Dermis blood vessel endothelial cell (primary cell): ENCODE measurements at places on chromosomes 5 and 9. TPM values are rescaled to one million over a fixed set of nuclear protein-coding genes. Genes with fewer than 3 reads are reported as not detected.

DNA sequence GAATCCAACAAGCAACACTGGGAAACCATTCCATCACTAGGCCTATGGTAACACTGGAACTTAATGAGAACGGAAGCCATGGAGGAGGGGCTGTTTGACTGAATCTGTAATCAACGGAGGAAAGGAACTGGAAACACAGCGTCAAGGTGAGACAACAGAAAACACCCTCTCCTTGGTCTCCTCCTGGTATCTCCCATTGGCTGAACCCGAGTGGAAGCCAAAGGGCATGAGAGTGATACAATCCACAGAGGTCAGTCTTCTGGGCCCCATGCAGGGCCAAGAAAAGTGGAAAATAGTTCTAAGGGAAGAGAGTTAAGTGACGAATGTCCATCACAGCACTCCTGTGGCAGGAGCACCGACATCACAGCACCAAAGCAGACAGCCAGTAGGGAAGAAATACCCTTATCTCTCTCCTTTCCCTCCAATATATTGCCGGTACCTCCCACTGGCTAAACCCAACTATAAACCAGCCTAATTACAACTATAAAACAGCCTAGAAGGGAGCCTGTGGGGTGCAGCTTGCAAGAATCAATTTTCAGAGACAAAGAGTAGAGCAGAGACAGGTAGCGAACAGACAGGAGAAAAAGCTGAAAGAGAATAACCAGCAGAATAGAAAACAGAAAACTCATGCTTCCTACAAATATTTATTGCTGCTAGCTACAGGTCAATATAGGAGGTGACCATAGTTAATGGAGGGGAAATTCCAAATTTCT is 107.4 kb upstream of the IFNE start:
- no peak for DNase-seq

The OBP2B gene
- total RNA-seq: not detected in 2 replicates

GRCh38 chr5:151904127-151904526 is 20.5 kb downstream of the GLRA1 start:
- no peak for DNase-seq

- DNase-seq: no peak
Measured at GRCh38 chr5:72415616-72416325, 91.4 kb downstream of the ZNF366 start.

DNA sequence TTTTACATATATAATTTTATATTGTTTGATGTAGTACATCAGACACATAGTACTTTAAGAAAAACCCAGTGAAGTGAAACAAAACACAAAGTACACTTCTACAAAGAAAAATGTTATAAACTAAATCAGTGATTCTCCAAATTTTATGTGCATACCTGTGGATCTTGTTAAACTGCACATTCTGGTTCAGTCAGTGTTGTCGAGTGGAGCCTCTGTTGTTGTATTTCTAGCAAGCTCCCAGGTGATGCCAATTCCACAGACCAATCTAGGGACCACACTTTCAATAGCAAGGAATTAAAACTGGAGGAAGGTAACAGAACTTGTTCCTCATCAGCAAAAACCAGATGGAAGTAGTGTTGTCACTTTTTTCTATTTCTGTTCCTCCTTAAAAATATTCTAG is 183.8 kb upstream of the CD180 start:
- no peak for DNase-seq

DNA sequence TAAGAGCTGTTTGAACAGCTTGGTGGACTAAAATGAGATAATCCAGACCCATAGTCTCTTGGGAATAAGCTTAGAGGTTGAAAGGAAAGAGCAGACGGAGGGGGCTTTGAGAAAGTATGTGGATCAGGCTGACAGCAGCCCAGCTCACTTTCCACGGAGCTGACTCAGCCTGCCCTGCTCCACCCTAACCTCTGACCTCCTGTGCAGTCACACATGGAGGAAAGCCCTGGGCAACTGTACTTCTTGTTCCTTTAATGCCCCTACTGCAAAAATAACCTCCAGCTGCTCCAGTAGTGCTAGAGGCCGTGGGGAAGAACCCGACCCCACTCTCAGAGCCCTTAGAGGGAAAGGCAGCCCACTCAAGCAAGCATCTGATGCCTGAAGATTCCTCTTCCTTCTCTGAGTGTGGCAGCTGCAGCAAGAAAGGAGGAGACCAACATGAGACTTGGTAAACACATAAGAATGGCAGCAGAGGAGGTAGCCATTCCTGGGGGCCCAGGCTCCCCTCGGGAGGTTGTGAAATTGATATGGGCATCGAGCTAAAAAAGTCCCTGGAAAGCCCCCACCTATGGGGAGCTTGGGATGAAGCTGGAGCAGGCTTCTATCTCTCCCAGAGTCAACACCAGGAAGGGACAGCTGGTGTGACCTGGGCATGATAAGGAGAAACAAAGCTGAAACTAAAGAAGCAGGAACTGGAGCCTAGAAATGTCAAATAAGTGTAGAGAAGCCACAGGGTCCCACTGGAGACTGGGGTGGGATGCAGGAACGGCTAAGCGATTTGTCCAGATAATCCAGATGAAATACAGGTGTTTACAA is 204.3 kb downstream of the PIK3R1 start:
- DNase-seq: no peak

DNA sequence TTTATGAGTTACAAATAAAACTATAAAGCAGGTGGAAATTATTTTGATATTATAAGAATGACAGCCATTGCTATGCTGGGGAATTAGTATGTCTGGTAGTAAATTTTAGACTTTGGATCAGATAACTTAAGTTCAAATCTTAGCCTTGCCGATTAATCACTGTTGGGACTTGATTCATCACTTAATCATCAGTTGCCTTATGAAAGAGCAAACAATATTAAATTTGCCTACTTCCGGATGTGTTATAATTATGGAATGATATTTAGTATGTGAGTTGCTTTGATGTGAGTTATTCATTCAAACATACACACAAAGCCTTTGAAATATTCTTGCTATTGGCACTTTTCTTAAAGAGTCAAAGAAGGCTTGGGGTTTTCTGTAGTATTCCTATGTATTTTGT is 717.7 kb downstream of the BRINP1 start:
- DNase-seq: no peak

GRCh38 chr9:90085633-90086032 is 480.8 kb downstream of the GADD45G start:
- DNase-seq: no peak

GRCh38 chr5:21121213-21121612 is 1133.2 kb upstream of the CDH18 start:
- no peak for DNase-seq

GRCh38 chr9:137556069-137556838 is 4.6 kb downstream of the MRPL41 start:
- DNase-seq: no peak

DNA sequence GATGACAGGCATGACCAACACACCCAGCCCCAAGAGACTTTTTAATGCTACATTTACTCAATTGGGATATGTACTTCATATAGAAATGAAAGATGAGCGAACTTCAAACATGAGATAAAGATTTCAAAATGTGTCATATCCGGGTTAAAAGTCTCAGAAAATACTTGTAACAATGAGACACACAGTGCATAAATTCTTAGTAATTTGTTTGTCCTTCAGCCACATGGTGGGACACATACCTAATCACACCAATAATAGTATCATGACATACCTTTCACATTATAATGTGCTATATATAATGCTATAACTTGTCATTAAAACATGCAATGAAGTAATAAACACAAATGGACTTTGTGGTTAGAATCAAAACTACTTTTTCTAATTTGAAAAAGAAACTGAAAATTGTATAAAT is 204.7 kb upstream of the RFX3 start:
- no peak for DNase-seq

- no peak for DNase-seq
Measured at GRCh38 chr5:154324033-154324432, 121.8 kb upstream of the SAP30L start.

DNA sequence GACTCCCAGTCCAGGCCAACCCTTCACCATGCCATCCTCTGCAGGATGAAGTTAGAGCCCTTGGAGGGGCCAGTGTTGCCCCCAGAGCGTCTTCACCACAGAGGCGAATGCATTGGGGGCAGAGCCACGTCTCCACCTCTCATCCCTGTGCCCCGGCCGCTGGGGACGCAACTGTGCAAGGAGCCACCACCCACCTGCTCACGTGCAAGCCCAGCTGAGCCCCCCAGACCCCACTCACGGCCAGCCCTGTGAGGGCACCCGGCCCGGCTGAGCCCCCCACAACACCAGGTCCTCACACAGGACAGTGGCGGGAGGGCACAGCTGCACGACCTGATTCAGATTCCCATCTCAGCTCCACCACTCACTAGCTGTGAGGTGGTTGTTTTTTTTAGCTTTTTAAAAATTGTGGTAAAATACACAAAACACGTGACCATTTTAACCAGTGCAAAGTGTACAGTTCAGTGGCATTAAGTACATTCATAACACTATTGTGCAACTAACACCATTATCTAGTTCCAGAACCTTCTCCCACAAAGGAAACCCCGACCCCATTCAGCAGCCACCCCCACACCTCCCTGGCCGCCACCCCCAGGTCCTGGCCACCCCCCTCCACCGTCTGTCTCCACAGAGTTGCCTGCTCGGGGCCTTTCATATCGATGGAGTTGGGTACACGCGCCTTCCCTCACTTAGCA is 33.5 kb upstream of the UBAC1 start:
- no peak for DNase-seq

DNA sequence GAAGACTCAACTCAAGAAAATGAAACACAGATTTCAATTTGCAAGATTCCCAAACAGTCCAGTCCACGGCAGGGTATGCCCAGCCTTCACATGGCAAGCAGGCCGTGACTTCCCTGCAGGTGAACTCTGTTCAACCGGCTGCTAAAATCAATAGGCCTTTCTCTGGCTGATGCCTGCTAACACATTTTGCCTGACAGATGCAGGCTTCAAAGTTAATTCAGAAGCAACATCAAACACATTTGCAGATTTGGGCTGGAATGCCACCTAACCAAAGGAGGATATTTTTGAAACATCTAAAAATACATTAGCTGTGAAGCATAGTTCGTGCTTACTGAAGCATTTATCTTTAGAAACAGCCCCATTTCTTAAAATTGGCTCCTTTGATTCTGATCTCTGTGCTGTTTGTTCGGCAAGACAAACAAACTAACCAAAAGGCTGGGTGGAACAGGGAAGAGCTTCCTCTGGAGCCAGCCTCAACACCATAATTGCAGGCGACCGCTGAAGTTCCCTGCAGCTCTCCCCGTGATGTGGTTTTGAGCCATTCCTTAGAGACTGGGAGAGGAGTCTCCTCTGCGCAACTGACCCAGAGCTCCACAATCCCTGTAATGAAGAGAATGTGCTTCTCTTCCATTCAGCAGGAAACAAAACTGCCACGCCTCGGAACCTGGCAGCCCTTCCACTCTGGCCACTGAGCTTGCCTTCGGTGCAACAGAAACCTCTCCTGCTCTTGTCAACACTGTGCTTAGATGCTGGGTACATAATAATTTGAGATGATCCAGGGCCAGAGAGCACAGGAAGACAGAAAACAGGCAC is 126.5 kb downstream of the MYO10 start:
- DNase-seq: no peak

DNA sequence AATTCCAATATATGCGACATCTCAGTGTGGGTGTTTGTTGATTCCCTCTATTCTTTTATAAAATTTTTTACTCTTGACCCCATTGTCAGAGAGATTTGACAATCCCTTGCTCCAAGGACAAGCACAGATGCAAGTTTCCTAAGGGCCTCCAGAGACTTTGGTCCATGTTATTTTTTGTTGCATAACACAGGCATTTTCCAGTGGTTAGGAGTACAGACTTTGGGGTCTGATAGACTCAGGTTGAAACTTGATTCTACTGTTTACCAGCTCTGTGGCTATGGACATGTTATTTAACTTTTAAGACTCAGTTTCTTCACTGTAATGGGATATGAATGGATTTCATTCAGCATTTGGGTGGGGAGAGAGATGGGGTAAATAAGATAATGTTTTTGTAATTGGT is 361.3 kb downstream of the ENC1 start:
- DNase-seq: no peak

The TAF1L gene
- under 0.01 TPM in 2 replicates for total RNA-seq

The ERCC8 gene
- 23.3 and 23.9 TPM in 2 replicates for total RNA-seq

The NOTCH1 gene
- 157 and 319 TPM in 2 replicates for total RNA-seq

- DNase-seq: no peak
Measured at GRCh38 chr9:2919347-2919746, 75.5 kb upstream of the PUM3 start.

The CTNNA1 gene
- total RNA-seq: 643 and 770 TPM in 2 replicates

The DTWD2 gene
- 3.1 and 3.2 TPM in 2 replicates for total RNA-seq

DNA sequence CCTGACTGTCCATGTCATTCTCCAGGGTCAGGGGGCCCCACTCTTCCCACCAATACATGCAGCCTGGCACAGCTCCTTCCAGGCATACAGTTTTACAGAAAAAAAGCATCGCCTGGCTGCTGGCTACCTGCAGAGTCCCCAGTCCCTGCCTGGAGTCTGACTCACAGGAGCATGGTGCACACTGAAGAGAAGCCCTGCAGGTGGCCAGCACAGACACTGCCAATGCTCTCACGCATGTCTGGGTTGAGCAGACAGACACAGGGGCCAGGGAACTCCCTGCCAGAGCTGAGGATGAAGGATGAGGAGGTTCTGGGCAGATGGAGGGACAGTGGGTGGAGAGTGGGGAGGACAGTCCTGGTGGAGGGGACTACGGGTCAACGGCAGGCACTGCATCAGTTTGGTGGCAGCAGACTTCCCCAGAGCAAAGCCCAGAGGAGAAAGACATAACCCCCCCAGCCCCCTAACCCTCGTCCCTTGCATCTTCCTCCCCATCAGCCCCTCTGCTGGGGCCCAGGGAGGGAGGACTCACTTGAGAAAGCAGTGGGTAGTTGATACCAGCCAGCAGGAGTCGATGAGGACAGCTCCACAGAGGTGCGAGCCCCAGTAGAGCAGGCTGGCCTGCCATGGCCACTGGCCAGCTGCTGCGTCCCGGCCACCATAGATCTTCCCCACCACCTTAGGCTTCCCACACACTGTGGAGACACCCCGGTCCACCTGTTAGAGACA is 72.9 kb upstream of the SPTLC1 start:
- DNase-seq: no peak

The TEX48 gene
- total RNA-seq: not detected in 2 replicates

DNA sequence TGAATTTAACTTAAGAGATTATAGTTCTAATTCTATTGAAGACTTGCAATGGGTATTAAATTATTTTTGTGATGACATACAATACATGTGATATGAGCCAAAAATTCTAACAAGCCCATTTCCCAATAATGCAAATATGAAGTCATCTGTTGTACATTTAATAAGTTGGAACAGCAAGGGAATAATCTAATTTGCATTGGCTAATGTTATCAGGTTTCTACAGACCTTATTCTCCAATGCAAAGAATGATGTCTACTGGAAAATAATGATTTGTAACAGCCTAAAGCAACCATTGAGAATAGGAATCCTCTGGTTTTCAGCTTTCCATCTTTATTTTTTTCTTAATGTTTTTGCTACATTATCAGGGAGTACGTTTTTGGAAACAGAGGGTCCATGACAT is 89.1 kb upstream of the MINAR2 start:
- DNase-seq: no peak

- DNase-seq: no peak
Measured at GRCh38 chr5:111495159-111495558, 17.2 kb downstream of the STARD4 start.

GRCh38 chr5:99398976-99399375 is 470.2 kb upstream of the CHD1 start:
- DNase-seq: no peak

The PPWD1 gene
- 49.5 and 53.6 TPM in 2 replicates for total RNA-seq

GRCh38 chr5:135593886-135594285 is 15.1 kb upstream of the CXCL14 start:
- no peak for DNase-seq
